Stimulated activated CD8-positive, alpha-beta memory T cell treated with anti-CD3 and anti-CD28 coated beads, Interleukin-4, amount 100 ng/mL, for 4 hours (primary cell): ENCODE measurements at places on chromosomes 5 and 9.

DNA sequence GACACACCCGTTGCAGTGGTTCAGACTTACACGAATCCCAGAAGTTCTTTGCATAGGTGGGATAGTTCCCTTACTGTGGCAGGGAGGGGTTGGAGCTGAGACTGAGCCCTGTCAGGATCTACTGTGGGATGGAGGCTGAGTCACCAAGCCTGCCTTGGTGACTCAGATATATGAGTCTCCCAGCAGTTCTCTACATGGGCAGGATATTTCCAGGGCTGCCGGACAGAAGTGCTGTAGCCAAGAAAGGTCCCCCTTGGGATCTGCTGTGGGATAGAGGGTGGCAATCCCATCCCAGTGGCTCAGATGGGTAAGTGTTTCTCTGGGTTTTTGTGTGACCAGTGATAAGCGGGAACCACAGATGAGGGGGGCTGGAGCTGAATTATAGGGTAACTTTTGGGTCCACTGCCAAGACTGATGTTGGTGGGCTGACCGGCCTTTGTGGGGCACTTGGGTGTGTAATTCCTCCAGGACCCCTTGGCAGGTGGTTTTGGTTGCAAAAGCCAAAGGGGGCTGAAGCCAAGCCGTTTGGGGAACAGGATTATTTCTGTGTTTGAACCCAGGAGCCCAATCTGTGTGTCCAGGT is 18.7 kb downstream of the XRCC4 start:
- DNase-seq = no peak

DNA sequence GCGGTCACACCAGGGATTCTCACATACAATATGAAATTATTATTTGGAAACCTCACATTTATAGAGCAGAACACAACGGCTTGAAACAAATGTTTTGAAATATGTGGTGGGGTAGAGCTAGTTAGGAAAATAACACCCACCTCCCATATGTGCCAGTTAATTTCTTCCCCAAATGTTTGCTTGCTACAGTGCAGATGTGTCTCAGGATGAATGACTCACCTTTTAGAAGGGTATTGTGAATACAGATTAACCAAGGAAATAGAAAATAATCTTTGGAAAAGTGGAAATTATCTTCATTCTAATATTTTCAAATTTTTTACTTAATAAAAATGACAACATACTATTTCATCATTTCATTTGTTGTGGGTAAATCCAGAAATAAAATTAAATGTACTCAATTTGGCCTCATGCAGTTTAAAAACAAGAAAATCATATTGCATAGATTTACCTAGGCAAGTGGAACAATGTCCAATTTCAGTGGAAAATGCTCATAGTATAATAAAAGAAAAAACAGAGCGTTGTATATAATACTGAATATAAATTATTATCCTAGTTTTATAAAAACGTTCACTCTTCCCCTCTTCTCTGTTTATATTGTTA is 39.3 kb upstream of the RICTOR start:
- DNase-seq = no peak

- DNase-seq = no peak
Observed at GRCh38 chr5:675111-675870, 17.9 kb downstream of the TPPP start.

GRCh38 chr9:88555268-88555980 is 20.4 kb downstream of the NXNL2 start:
- no peak for DNase-seq

DNA sequence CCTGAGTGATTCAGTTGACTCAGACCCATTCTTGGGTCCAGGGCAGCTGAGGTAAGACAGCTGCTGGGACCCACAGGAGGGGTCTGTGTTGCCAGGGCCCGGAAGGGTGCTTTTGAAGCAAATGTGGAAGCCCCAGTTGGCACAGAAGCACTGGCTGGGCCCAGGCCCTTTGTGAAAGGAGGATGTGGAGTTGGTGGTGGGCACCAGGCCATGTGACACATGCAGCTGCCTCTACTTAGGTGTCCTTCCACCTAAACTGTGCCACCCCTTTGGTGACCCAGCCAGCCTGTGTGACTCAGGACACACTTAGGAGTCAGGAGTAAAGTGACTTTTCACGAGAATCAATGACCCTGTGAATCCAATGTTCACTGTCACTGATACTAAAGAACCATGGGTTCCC is 114.3 kb upstream of the SLC25A48 start:
- DNase-seq = no peak
